ENCODE measurements at places on chromosomes 7 and 10. TPM values are rescaled to one million over a fixed set of nuclear protein-coding genes. Genes with fewer than 3 reads are reported as not detected.

Gene ATP5F1C
- 313 TPM for total RNA-seq

DNA sequence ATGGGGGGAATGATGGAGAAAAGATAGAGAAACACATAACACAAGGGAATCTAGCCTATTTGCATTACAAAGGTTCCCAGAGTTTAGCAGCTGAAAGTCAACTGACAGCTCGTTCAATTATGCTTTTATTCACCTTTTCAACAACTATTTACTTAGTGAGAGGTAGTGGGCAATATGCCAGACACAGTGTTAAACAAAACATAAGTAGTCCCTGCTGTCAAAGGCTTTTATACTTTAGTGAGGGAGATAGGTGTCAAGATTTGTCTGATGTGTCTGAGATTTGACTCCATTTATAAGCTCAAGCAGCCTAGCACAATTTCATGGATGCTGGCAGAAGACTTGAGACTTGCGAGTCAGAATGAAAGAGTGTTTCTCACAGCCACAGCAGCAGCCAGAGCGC, 549.0 kb upstream of the VSTM2A start:
- DNase-seq = no peak

DNA sequence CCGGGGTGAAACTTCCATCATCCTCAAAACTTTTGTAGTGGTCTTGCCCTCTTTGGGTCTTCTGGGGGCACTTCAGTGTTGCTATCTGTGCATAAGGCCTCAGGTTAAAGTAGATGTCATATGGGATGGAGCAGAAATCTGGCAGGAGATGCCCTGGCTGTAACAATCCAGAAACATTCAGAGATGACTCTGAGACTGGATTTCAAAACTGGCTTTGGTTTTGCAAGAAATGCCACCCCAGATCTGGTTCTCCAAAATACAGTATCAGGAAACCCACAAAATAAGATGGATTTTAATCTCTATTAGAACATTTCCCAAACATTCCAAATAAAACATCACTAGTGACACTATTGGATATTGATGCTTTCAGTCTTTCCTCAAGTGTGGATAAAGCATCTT, 191.5 kb downstream of the REEP3 start:
- no peak for DNase-seq

Gene ALKBH4
- 17.4 TPM for total RNA-seq

Gene PAX4
- total RNA-seq = not detected

GRCh38 chr10:45487735-45488134, 113.7 kb downstream of the ALOX5 start:
- no peak for DNase-seq

Gene CDHR1
- 5.4 TPM for total RNA-seq

GRCh38 chr10:78672918-78673317, 395.8 kb upstream of the ZMIZ1 start:
- no peak for DNase-seq

- peak; percentile 61 for DNase-seq
These were observed 12.1 kb upstream of the CEP41 start for GRCh38 chr7:130452951-130453350.

DNA sequence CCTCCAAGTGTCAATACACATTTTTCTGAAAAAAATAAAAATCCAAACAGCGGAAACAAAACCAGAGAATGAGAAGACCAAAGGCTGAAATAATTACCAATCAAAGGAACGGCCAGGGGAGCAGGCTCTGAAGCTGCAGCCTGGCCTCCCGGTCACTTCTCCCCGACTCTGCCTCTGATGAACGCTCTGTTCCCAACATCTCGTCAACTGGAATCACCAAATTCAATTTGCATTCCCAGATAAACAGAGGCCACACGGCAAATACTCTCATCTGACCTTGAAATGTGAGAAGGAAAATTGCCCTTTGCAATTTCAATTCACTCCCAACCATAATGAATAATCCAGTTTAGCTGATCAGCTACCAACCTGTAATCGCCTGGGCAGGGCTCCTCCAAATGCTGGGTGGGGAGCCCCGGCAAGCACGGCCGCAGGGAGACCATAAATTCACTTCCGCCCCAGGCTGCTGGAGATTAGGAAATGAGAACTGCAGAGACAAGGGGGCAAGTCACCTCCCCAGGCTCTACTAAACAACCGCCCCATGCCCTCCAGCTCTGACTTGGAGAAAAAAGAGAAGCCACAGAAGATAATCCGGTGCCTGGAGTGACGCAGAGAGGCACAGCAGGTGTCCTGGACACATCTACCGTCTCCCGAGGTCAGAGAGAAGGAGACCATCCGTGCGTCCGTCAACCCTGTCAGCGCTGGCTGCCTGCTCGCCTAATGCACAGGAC, 153.2 kb downstream of the MAD1L1 start:
- no peak for DNase-seq

- no peak for DNase-seq
These were observed 45.7 kb downstream of the LYZL2 start for GRCh38 chr10:30583778-30584415.

Gene MRPS17
- total RNA-seq = 18.5 TPM

DNA sequence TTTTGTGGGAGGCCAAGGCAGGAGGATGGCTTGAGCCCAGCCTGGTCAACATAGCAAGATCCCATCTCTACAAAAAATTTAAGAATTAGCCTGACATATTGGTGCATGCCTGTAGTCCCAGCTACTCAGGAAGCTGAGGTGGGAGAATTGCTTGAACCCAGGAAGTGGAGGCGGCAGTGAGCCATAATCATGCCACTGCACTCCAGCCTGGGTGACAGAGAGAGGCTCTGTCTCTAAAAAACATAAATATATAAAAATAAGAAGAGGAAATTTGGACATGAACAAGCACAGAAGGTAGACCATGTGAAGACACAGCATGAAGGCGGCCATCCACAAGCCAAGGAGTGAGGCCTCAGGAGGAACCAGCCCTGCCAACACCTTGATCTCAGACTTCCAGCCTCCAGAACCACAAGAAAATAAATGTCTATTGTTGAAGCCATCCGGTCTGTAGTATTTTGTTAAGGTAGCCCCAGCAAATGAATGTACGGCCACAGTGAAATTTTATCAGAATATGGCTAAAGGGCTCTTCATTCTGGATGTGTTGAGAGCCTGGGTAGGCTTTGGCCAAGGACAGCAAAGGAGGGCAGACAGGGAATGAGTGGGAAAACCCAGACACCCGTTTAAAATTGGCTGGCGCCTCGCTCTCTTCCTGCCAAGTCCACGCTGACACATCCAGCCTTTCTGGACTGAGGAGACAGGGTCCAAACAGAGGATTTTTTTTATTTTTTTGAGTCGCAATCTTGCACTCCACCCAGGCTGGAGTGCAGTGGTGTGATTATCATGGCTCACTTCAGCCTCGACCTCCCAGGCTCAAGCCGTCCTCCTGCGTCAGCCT, 12.9 kb upstream of the GRID2IP start:
- no peak for DNase-seq

DNA sequence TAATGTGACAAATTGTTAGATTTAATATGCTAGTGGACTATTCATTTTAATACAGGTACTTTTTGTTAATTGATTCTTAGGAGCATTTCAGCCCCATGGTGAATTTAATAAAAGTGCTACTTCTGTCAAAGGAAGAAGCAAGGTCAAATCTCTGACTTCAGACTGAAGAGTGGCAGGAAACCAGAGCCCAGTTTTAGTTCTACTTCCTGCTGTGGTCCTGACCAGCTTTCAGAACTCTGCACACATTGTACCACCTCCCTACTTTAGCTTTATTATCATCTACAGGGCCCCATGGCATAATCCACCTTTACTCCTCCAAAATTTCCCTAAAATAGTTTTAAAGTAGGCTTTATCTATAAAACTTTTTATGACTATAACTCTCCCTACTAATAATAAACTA, 33.7 kb downstream of the CTTNBP2 start:
- no peak for DNase-seq

Gene FAM241B
- 9.8 TPM for total RNA-seq

GRCh38 chr10:77926566-77927401, at the start of gene DLG5:
Gene DLG5, minus strand, starts transcription at chr10:77926755. Its CDS starts 235 bp downstream, at chr10:77926520.
- DNase-seq = no peak

- peak; percentile 55 for DNase-seq
These were observed 2.0 kb upstream of the KIF11 start for GRCh38 chr10:92590623-92591549.

- no peak for DNase-seq
These were observed 74.5 kb downstream of the CAMK1D start for GRCh38 chr10:12423896-12424295.

GRCh38 chr10:93893646-93894515, at the start of gene SLC35G1:
Gene SLC35G1, plus strand, starts transcription at chr10:93893978. Its CDS starts 56 bp downstream, at chr10:93894034.
- peak; percentile 70 for DNase-seq
